ENCODE measurements at places on chromosomes 13 and 19.

GRCh38 chr13:106041445-106041844 lies 494.0 kb downstream of the EFNB2 start:
- DNase-seq = no peak

DNA sequence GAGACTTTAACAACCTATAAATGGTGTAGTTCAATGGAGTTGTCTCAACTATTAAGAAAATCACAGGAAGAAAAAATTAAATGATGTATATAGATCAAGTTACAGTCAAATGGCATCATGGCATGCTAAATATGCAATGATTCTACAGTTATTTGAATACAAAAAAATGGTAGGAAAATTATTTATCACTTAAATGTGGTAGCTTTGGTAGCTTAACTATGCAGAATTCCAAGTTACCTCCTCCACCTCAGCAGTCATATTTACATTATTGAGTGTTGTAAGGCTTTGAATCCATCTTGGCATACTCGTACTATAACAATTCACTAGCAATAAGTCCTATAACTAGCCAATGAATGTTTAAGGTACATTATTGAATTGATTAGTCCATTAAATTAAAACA lies 36.8 kb downstream of the CAB39L start:
- DNase-seq = no peak

DNA sequence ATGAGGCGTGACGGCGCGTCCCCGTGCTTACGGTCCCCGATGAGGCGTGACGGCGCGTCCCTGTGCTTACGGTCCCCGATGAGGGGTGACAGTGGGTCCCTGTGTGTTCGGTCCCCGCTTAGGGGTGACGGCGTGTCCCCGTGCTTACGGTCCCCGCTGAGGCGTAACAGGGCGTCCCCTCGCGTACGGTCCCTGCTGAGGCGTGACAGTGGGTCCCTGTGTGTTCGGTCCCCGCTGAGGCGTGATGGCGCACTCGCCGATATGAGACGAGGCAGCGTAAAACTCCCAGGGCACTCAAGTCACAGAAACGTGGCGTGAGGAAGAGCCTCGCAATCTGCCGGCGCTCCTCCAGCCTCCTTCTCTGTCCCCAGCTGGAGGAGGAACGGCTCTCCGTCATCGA lies 20.9 kb downstream of the CFAP97D2 start:
- no peak for DNase-seq

GRCh38 chr19:16258440-16258903 lies 60.8 kb downstream of the AP1M1 start:
- no peak for DNase-seq

- DNase-seq = no peak
These were observed 7.2 kb upstream of the ZNF606 start for GRCh38 chr19:58009666-58010301.

DNA sequence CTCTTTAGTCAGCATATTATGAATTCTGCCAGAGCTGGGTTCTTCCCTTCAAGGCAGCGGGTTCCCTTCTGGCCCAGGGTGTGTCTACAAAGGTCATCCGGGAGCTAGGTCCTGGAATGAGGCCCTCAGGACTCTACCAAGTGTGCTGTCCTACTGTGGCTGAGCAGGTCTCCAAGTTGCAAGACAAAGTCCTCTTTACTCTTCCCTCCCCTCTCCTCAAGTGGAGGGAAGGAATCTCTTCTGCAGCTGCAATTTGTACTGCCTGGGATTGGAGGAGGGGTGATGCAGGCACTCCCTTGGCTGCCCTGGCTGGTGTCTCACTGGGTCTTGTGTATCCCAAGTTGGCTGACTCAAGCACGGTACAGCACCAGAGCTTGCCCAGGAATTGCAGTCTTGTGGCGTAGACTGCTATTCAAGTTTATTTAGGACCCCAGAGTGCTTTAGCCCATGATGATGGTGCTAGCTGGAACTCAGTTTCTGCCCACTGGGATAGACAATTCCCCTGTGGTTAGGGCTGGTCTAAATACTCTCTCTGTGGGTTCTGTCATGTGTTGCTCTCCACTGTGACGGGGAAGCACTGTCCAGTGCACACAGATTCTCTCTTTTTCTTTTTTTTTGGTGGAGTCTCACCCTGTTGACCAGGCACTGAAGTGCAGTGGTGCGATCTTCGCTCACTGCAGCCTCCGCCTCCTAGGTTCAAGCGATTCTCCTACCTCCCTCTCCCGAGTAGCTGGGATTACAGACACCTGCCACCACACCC lies 28.5 kb downstream of the RFC3 start:
- no peak for DNase-seq

DNA sequence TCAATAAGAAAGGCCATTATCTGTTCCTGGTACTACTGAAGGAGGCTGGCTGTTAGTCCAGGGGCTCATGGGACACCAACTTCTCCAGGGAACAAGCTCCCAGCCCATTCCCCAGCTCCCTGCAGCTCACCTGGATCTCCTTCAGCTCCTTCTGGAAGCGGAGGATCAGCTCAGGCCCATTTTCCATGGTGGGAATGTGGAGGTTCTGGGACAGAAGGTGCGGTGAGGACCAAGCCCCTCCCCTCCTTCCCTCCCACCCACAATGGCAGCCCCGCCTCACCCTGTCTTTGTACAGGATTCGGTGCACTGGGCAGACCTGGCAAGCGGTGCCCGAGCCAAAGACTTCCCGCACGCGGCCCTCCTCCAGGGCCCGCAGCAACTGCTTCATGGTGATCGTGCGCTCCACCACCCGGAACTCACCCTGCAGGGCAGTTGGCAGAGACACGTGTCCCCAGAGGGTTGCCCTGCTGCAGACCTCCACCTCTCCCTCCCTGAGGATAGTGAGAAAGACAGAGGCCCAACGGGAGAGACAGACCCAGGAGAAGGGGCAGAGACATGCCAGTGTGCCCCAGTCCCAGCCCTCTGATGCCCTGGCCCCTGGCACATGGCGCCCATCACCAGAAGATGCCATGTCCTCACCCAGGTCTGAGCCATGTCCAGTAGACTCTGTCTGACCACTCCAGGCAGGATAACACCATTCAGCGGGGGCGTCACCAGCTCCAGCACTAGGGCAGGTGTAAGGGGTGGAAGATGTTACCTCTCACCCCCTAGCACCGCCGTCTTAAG lies 14.3 kb downstream of the BCAT2 start:
- no peak for DNase-seq

- DNase-seq = no peak
These were observed 6.6 kb upstream of the TFDP1 start for GRCh38 chr13:113577881-113578435.

DNA sequence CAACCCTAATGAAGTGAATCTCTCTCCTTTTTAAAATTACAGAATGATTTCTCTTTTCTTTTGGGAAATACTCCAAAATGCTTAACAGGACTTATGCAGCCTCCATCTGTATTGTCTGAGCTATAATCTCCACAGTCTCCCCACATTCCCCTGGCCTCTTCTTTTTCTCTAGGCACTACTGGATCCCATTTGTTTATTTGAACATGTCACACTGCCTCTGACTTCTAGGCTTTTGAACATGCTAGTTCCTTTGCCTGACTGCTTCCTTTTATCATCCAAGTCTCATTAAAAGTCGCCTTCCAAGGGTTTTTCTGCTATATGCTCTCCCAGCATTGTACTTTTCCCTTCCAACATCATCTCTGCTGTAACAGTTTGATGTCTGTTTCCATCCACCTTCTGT lies 548.7 kb downstream of the PCDH9 start:
- DNase-seq = no peak

GRCh38 chr13:88744289-88744688 lies 1073.1 kb downstream of the SLITRK5 start:
- DNase-seq = no peak

DNA sequence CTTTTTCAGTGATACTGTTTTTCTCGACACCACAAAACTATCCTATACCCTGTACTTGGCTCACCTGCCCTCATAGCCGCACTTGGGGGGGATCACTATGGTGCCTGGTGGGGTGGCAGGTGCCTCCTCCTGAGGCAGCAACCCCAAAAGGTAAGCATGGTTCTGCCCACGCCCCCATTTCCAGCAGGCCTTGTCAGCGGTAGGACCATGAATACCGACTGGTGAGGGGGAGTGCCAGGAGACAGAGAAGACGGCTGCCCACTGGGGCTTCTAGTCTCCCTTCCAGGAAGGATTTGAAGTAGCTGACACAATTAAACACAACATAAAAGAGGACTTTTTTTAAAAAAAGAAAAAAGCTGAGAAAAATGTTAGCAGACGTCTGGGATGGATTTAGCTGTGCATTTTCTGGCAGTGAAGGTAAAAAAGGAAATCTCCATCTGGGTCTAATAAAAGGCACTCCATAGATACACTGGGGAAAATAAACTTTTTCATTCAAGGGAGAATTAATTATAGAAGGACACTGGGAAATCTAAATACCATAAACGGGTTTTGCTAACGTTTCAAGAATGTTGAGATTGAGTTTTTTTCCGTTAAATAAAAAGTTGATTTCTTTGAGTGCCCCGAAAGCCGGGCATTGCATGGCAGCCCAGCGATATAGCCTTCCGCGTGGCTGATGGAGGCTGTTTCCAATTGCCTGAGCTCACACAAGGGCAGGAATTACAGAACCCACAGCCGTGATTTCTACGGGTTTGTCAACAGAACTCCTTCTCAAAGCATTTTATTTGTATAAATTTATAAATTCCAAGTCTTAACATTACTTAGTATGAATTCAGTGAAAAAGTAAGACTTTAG lies 45.1 kb downstream of the ATP11A start:
- no peak for DNase-seq

DNA sequence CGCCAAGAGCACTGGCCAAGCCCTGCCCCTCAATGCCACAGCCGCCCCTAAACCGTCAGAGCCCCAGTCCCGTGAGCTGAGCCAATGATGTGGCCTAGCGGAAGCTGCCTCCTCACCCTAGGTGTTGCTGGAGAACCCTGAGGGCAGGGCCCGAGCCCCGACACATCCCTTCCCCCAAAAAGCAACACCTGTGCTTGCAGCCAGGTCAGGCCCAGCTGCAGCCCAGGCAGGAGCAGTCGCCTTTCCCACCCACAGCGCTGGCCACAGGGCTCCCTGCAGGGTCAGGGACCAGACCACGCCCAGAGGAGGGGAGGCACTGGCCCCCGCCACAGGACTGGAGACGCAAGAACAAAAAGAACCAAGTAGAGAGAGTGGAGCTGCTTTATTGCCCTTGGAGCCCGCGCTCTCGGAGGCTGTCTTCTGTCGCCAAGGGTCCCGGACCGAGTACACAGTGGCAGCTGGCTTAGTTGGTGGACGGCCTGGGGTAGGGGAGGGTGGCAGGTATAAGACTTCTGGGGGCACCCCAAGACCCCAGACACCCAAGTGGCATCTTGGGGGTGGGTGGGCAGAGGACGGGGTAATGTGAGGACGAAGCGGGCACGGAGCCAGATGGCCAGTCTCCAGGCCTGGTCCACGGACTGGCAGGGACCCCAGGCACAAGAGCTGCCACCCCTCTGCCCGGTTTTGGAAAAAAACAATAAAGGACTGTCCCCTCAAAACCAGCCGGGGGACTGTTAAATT lies 3.3 kb downstream of the P2RY11 start:
- DNase-seq = no peak

GRCh38 chr13:41652735-41653361 lies 195.5 kb downstream of the RGCC start:
- peak; percentile 36 for DNase-seq

DNA sequence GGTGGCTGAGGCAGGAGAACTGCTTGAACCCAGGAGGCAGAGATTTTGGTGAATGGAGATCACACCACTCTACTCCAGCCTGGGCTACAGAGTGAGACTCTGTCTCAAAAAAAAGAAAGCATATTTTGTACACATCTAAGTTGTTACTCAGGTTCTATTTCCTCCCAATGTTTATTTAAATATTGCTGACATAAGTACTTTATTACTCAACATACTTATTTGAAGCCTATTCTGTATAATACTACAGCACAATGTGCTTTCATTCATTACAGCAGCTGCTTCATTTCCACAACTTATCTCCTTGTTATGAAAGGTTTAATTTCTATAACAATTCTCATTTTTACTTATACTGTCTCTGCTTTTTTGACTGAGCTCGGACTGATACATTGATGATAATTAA lies 495.7 kb downstream of the SLITRK1 start:
- DNase-seq = no peak

DNA sequence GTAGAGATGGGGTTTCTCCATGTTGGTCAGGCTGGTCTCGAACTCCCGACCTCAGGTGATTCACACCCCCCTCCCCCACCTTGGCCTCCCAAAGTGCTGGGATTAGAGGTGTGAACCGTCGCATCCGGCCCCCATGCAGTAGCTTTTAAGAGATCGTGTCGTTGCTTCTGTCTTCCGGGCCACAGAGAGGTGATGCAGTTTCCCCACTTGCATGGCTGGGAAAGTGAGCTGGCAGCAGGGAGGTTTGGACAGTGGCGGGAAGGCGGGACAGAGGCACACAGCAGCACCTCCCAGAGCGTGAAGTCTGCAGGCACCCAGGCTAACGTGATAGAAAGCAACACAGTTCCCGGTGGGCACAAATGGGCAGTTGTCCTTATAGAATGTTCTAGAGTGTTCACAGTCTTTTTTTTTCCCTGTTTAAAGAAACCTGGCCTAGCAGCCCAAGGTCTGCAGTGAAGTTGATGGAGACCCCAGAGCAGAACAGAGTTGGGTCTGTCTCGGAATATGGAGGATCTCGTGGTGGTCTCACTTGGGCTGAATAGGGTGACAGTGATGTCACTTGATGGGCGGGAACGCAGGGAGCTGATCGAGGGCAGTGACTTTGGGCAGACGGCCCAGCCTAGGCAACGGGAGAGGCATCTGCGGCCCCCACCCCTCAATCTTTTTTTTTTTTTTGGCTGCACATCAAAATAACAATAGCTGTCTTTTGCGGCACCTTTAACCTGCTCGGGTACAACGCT lies 4.9 kb downstream of the UHRF1 start:
- DNase-seq = no peak
